Activated CD8-positive, alpha-beta T cell treated with anti-CD3 and anti-CD28 coated beads for 36 hours (primary cell): ENCODE measurements at places on chromosomes 11 and 22.
A peak's percentile ranks its signal among the peaks of the same experiment; 100 is the strongest.

DNA sequence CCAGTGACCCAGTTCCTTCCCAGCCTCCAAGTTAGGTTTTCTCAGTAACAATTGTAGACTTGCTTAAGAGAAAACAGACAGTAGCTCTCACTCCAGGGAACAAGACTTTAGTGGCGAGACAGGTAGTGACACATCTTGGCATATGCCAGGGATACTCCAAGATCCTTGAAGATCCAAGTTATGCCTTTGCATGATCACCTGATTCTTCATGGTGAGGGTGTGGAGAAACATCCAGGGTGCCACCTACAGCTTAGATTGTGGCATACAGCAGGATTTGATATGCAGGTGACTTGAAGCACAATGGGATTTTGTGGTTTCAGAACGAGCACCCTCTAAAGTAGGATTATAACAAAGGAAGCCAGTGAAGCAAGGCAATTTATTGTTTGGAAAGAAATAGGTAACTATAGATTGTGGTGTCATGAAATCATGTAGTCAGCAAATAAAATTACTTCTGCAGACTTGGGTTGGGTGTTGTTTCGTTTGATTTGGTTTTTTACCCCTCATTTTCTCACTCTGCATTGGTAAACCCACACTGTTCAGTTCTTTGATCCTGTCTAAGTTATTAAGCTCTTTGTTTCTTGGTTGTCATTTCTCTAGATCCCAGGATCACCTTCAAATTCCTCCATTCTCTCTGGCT lies 9.2 kb downstream of the POU2AF3 start:
- no peak for DNase-seq

GRCh38 chr11:14593671-14594070 lies 49.9 kb upstream of the PDE3B start:
- DNase-seq = no peak

DNA sequence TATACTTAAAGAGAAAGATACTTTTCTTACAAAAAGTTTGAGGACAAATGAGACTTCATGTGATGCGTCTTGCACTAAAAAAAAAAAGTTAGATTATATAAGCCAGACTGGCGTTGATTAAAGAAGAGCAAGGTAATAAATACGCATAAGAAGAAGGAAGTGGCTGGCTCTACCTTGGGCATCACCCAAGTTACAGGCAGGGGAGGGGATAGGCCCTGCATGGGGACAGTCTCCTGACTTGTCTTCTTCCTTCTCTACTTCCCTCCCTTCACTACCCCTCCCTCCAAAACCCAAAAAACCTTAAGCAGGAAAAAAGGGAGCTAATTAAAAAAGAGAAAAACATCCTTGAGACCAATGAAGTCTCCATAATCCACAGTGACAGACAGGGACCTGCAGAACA lies 22.3 kb upstream of the TMA7B start:
- DNase-seq = no peak

- DNase-seq = peak; percentile 86
These were observed 472 bp downstream of the APOA5 start for GRCh38 chr11:116791002-116791812.

DNA sequence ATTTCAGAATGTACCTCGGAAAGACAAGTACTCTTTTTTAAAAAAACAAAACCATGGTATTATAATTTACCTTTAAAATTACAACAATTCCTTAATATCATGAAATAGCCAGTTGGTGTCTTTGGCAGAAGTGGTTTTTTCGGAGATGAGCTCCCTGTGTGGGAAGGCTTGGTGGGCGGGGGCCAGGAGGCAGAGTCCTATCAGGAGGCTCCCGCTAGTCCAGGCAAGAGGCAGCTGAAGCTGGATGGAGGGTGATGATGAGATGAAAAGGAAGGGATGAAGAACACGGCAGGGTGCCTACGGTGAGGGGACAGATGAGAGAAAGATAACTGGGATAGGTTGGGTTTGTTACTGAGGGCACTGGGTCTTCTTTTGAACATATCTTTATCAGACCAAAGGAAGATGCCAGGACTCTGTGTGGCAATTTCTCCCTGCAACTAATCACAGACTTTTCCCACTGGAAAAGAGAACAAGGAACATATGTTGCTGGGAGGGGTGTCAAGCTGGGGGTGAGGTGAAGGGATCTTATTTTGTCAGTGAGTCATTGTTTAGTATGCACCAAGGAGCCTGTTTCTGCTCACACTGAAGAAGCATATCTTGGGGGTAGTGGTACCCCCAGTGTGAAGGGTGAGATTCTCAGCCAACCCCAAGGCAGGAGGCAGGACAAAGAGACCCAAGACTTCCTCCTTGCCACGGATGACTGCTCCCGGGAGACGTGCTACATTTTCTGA lies 91.5 kb upstream of the YWHAH start:
- DNase-seq = no peak

GRCh38 chr11:129023968-129024676 lies 81.5 kb upstream of the TP53AIP1 start:
- no peak for DNase-seq

DNA sequence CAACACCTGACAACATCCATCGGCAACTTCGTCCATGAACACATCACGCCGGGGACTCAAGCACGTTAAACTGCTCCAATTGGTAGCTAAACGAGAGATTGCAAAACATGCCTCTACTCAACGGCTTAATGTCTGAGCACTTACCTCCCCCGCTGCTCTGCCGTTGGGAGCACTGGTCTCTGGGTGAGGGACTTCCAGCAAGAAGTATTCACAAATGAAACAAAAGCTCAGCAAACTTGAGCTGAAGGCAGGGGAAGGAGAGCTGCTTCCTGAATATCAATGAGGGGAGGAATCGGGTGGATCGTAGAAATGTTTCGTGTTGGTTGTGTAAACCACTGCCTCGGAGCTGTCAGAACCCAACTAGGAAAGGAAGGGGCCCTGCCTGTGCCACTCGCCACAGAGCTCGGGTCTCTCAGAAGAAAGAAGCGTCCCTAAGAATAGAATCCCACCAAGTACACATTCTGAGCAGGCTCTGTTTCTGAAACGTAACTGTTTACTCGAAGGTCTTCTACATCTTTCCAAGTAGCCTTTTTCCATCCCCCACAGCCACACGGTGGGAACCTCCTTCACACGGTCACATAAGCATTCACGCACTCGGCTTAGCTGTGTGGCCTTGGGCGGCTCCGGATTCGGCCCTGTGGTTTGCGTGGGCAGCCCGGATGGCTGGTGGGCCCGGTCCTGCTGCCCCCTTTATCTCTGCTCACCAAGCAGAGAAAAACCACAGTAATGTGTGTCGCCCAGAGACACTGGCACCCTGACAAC lies at the start of gene MLC1:
MLC1 (minus strand) TSS at position 216 of the 762 bp plus-strand sequence. CDS start 524 bp downstream, outside the sequence.
- DNase-seq = peak; percentile 63

GRCh38 chr11:99376463-99376862 lies 355.7 kb downstream of the CNTN5 start:
- DNase-seq = no peak

- DNase-seq = no peak
These were observed 276.1 kb downstream of the SBF2 start for GRCh38 chr11:10017911-10018310.

- DNase-seq = no peak
These were observed 1.2 kb downstream of the PHLDA2 start for GRCh38 chr11:2927851-2928604.
